Activated naive CD8-positive, alpha-beta T cell treated with anti-CD3 and anti-CD28 coated beads, Interleukin-2, amount 10 ng/mL, durations not matched to agents 7 days and 5 days (primary cell): ENCODE measurements at places on chromosomes 7 and 10. TPM values are rescaled to one million over a fixed set of nuclear protein-coding genes. Genes with fewer than 3 reads are reported as not detected.

GRCh38 chr10:32060347-32060746, 4.1 kb upstream of the KIF5B start:
- no peak for DNase-seq

DNA sequence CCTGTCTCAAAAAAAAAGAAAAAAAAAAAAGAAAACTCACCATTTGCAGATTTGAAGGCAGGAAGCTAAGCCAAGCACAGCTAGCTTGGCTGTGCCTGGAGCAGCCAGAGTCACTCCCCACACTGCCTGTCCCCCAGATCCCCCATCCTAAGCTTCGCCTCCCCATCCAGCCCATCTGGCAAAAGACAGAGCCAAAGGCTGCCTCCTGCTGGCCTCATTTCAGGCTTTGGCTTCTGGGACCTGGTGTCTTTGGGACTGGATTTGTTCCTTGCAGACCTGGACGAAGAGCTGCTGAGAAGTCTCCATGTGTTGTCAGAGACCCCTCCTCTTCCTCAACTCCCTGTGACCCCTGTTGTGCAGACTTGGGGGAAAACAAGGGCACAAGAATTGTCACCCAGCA, 8.1 kb downstream of the ASL start:
- DNase-seq, result no peak

NEUROG3 gene
- total RNA-seq, result not detected

C10orf67 gene
- total RNA-seq, result not detected

GHRHR gene
- not detected for total RNA-seq
